Activated naive CD8-positive, alpha-beta T cell treated with anti-CD3 and anti-CD28 coated beads, Interleukin-2, amount 50 U/mL, for 24 hours (primary cell): ENCODE measurements at places on chromosomes 7 and 10.
A peak's percentile ranks its signal among the peaks of the same experiment; 100 is the strongest.

- H3K4me1 ChIP-seq: no peaks in the 10 kb centered on the region
- no peak for DNase-seq
- H3K4me3 ChIP-seq: no peak overlapping the region
- H3K27me3 ChIP-seq: peaks cover 4% of the 10 kb centered on the region
Observed at GRCh38 chr7:117837841-117838240, 35.4 kb downstream of the CTTNBP2 start.

GRCh38 chr7:98946389-98946788, 68.1 kb downstream of the TRRAP start:
- peaks cover 58% of the 10 kb centered on the region for H3K36me3 ChIP-seq
- H3K4me3 ChIP-seq: no peak overlapping the region
- H3K4me1 ChIP-seq: no peaks in the 10 kb centered on the region
- no peak for DNase-seq

- no peaks in the 10 kb centered on the region for H3K27me3 ChIP-seq
- H3K36me3 ChIP-seq: peaks cover 4% of the 10 kb centered on the region
- peaks cover 67% of the 10 kb centered on the region for H3K4me1 ChIP-seq
- no peak overlapping the region for H3K27ac ChIP-seq
Observed at GRCh38 chr7:131359136-131359776, 31.6 kb downstream of the MKLN1 start.

DNA sequence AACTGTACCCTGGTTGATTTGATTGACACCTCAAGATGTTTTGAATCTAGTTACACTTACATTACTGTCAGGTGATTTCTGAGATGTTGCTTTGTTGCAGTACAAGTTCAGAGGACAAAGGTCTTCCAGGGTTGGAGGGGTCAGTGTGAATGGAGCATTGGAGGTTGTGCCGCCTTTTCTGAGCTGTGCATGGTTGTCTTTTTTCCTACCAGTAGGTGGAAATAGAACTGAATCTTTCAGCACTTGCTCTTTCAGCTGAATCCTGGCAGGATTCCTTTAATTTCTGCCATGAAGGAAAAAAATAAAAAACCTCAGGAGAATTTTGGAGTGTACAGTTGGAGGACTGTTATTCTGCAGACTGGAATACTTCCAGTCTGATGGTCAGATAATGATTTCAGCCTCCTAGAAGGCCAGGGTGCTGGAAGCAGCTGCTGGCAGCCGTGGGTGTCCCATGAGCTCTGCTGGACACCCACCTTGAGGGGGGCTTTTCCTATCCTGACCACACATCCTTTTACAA, 82.7 kb downstream of the PLCE1 start:
- DNase-seq: no peak
- no peaks in the 10 kb centered on the region for H3K4me1 ChIP-seq
- no peak overlapping the region for H3K27ac ChIP-seq
- no peak overlapping the region for H3K4me3 ChIP-seq
- H3K36me3 ChIP-seq: no peaks in the 10 kb centered on the region
- peaks cover 5% of the 10 kb centered on the region for H3K27me3 ChIP-seq

DNA sequence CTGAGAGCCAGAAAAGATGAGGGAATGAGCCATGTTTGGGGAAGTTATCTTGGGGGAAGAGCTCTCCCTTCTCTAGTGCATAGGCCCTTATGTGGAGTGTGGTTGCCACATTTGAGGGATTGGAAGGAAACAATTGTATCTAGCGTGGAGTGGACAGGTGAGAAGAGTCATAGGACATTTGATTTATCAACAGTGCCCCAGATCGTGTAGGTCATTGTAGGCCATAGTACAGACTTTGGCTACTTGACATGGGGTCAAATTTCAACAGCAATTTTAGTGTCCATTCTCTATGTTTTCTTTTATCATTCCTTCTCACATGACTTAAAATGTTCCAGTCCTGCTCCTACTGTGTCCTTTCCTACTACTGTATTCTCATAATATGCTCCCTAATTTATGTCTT, 1182.8 kb downstream of the SORCS1 start:
- no peaks in the 10 kb centered on the region for H3K36me3 ChIP-seq
- no peaks in the 10 kb centered on the region for H3K4me1 ChIP-seq
- H3K4me3 ChIP-seq: no peak overlapping the region
- no peak for DNase-seq

DNA sequence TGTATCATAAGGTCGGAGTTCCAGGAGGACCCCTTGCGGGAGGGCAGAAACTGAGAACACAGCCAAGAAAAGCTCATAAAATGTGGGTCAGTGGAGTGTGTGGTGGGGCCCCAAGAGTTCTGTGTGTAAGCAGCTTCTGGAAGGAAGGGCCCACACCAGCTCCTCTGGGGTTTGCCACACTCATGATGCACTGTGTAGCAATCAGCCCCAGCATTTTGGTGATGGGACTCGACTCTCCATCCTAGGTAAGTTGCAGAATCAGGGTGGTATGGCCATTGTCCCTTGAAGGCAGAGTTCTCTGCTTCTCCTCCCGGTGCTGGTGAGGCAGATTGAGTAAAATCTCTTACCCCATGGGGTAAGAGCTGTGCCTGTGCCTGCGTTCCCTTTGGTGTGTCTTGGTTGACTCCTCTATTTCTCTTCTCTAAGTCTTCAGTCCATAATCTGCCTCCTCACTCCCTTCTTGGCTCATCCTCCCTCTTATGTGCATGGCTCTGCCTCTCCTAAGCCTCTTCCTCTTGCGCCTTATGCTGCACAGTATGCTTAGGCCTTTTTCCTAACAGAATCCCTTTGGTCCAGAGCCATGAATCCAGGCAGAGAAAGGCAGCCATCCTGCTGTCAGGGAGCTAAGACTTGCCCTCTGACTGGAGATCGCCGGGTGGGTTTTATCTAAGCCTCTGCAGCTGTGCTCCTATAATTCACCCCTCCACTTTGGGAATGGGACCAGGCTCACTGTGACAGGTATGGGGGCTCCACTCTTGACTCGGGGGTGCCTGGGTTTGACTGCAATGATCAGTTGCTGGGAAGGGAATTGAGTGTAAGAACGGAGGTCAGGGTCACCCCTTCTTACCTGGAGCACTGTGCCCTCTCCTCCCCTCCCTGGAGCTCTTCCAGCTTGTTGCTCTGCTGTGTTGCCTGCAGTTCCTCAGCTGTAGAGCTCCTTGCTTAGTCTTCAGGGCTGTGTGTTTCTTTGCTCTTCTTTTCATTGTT, 17.8 kb downstream of the PRSS2 start:
- peak overlapping the region; percentile 98 for H3K27ac ChIP-seq
- no peak for DNase-seq
- no peaks in the 10 kb centered on the region for H3K27me3 ChIP-seq
- peak overlapping the region; percentile 88 for H3K4me3 ChIP-seq
- H3K4me1 ChIP-seq: peaks cover 33% of the 10 kb centered on the region

DNA sequence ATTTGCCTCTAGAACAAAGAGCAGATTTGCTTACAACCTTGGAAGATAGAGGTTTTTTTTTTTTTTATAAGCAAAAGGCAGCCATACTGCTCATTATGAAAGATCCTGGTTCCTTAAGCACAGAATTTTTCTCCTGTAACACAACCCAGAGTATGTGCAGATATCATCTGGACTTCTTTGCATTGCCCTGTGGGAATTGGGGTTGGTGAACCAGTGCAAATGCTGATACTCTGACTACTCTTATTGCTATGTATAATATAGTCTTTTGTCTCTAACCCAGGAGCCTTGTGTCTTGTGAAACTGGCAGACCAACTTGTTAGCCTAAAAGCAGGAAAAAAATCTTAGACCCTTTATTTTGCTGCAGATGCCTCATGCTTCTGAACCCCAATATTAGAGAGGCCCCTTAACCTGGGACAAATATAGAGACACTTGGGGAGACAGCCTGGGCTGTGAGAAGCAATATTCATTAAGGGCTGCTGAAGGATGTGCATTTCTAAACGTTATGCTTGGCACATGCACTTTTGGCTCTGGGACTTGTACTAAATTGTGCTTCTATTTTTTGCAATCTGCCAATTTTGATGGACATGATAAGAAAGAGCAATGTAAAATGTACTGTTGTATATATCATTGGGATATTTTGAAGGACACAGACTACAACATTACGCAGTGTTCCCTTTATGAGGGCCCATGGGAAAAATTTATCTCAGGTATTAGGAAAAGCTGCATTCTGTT, 78.9 kb downstream of the ANLN start:
- H3K27me3 ChIP-seq: no peaks in the 10 kb centered on the region
- H3K27ac ChIP-seq: no peak overlapping the region
- H3K4me1 ChIP-seq: no peaks in the 10 kb centered on the region
- DNase-seq: no peak

DNA sequence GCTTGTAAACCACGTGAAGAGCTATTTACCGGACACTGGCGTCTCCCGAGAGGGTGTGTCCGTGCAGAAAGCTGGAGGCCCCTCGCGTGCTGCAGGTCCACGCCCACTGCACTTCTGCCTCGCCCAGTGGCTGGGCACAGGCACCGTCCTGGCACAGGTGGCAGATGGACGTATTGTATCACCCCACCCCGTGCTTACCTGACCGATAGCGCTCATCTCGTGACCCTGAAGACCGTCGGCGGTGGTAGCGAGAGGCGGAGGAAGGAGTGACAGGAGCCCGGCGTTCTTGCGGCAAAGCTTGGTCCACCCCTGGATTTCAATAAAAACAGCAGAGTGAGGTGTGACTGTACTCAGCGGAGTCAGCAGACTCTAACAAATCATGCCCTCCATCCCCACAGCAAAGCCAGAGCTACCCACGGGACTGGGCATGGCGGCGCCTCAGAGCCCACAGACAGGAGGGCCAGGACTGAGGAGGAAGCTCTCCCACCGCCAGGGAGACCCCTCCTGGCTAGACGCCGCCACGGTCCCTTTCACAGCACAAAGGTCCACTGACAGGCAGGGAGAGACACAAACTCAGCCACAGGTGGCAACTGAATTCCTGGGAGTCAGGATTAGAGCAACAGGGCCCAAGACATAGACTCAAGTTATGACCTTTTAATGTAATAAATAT, 217.1 kb downstream of the DIP2C start:
- peaks cover 1% of the 10 kb centered on the region for H3K36me3 ChIP-seq
- no peak for DNase-seq
- peaks cover 21% of the 10 kb centered on the region for H3K4me1 ChIP-seq
- H3K27me3 ChIP-seq: peaks cover 2% of the 10 kb centered on the region

DNA sequence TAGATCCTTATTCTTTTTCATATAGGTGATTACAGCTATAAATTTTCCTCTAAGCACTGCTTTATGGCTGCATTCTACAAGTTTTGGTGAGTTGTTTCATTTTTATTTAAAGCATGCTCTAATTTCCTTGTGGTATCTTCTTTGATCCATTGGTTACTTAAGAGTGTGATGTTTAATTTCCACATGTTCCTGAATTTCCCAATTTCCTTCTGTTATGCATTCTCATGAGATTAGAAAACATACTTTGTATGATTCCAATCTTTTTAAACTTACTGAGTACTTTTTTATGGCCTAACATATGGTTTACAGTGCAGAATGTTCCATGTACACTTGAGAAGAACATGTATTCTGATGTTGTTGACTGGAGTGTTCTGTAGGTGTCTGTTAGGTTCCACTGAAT, 53.4 kb downstream of the MYL10 start:
- peaks cover 4% of the 10 kb centered on the region for H3K27me3 ChIP-seq
- no peak overlapping the region for H3K4me3 ChIP-seq
- no peak overlapping the region for H3K27ac ChIP-seq
- H3K36me3 ChIP-seq: peaks cover 3% of the 10 kb centered on the region
- DNase-seq: no peak

DNA sequence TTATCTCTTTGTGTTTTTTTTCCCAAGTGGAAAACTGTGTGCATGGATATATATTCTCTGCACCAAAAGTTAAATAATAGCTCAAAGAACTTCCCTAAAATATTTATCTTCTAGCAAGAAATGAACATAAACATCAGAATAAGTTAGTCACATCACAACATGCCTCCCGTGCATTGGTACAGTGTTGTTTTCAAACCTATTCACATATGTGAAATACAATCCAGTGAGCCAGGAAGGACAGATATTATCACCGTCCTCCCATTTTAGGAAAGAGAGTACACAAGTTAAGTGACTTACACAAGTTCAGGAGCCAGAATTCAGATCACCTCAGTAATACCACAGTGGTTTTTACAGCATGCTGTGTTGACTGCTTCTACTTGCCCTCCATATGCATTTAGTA, 22.2 kb downstream of the ARMH3 start:
- H3K36me3 ChIP-seq: peaks cover 21% of the 10 kb centered on the region
- H3K27ac ChIP-seq: no peak overlapping the region
- H3K4me1 ChIP-seq: no peaks in the 10 kb centered on the region
- H3K27me3 ChIP-seq: no peaks in the 10 kb centered on the region
- DNase-seq: no peak

- DNase-seq: no peak
- no peaks in the 10 kb centered on the region for H3K36me3 ChIP-seq
- no peak overlapping the region for H3K27ac ChIP-seq
- peaks cover 13% of the 10 kb centered on the region for H3K27me3 ChIP-seq
- peaks cover 3% of the 10 kb centered on the region for H3K4me1 ChIP-seq
Observed at GRCh38 chr10:110684800-110685446, 40.8 kb downstream of the RBM20 start.

DNA sequence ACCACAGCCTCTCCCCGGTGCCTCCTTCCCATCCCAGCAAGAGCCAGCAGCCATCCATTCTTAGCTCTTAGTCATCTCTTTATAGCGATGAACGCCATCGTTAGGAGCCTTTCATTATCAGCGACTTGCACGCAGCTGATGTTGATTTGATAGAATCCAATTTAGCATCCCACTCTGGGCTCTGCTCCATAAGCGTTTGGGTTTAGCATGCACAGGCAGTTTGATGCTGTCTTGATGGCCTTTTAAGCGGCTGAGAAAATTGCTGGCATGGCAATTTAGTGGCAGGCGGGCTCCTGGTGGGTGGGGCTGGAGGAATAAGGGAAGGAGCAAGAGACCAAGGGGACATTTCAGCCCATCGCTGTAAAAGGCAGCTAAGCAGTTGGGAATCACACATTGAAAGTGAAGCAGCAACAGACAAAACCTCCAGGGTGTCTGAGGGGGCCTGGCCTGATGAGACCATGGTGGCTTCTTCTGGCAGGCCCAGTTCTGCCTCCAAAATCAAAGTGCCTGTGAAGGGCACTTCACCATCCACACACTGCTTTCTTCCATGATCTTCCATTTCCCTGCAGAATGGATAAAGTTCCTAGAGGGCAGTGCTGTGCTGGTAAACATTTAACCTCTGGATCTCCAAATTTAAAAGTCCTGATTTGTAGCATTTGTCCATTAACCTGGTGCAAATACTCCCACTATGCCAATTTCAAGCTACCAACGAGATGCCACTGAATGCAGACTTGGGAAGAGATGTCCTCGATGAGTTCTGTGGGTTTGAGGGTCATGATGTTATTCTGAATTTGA, 107.8 kb upstream of the PLXNA4 start:
- H3K27me3 ChIP-seq: no peaks in the 10 kb centered on the region
- no peak overlapping the region for H3K27ac ChIP-seq
- no peak for DNase-seq

GRCh38 chr7:114931656-114932011, 9.7 kb downstream of the MDFIC start:
- peaks cover 20% of the 10 kb centered on the region for H3K36me3 ChIP-seq
- H3K27me3 ChIP-seq: no peaks in the 10 kb centered on the region
- H3K4me3 ChIP-seq: no peak overlapping the region
- DNase-seq: no peak

DNA sequence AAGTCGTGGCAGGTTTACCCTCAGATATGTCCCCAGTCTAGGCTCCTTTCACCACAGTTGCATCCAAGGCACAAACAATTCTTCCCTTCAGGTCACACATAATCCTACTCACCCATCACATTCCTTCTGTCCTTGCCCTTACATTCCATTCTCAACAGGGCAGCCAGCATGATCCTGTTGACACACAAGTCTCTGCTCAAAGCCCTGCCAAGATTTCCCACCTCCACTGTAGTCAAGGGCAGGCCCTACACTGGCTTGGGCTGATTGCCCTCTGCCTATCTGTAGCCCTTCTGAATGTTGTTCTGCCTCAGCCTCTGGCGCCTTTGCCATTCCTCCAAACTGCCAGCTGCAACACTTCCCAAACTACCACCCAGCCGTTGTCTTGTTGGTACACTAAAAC, 187.9 kb upstream of the AKR1E2 start:
- no peaks in the 10 kb centered on the region for H3K27me3 ChIP-seq
- H3K4me3 ChIP-seq: no peak overlapping the region
- DNase-seq: no peak
- no peak overlapping the region for H3K27ac ChIP-seq
